ENCODE measurements at places on chromosomes 12 and 14. TPM values are rescaled to one million over a fixed set of nuclear protein-coding genes. Genes with fewer than 3 reads are reported as not detected.

CCDC175 gene
- not detected for total RNA-seq

SYT1 gene
- 7.0 TPM for total RNA-seq

NOC4L gene
- 60.9 TPM for total RNA-seq

FGF6 gene
- not detected for total RNA-seq

MMP17 gene
- 12.2 TPM for total RNA-seq

CBLN3 gene
- 1.4 TPM for total RNA-seq

LALBA gene
- not detected for total RNA-seq

LHX5 gene
- not detected for total RNA-seq

TMEM253 gene
- total RNA-seq, result 0.85 TPM

TGM1 gene
- total RNA-seq, result 1.0 TPM
